ENCODE measurements at places on chromosomes 7 and 10.

DNA sequence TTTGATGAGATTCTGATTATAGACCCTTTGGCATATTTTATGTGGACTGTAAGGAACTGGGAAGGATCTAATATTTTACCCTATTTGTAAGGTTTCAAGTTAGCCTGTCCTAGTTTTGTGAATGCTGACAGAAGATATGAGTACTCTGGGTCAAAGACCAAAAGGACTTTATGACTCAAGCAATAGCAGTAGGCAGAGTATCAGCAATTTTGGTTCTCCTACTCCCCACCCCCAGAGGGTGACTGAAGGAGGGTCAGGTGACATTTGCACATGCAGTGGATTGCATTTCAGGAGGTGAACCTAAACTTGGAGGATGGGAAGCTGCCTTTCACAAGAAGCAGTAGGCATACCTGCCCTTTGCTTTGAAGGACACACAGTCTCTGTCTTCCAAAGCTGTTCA, 84.0 kb upstream of the KLF6 start:
- no peak for DNase-seq

DNA sequence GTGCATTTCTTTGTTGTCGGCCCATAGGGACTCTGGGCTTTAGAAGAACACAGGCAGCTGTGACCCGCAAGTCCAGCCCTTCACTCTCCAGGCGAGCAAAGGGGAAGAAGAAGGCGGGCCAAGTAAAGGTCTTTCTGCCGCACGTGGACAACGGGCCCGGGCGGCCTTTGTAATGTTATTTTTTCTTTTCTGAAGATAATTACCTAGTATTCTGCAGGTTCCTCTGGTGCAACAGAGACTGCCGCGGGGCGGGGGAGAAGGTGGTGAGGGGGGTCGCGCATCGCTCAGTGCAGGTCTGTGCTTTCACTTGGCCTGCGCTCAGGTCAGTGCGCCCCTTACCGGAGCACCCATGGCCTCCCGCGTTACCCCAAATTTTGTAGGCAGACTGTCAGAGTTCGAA, 7.1 kb upstream of the TBX20 start:
- no peak for DNase-seq

DNA sequence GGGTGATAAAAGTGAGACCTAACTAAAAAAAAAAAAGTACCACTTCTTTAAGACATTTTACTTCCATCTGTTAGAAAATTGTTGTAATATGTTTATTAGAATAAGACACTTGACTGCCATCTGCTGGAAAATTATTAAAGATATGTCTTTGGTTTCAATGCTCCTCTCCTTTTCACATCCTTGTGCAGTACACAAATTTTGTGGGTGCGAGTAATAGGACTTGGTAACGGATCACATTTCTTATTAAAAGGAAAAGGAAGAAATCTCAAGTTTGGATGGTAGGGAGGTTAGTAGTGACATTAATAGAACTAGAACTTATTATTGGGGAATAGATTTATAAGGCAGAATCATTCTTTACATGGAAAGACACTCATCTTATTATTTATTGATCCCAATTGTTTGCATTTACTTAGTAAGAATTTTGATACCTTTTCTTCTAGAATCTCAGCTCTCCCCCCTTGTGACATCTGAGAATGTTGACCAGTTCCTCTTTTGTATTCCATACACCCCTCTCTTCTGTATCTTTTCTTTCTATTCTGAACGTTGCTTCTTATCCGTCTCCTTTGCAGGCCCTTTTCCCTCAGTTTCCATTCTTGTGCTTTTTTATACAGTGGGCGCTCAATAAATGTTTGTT, 43.0 kb upstream of the RPA3 start:
- DNase-seq, result peak; percentile 38

DNA sequence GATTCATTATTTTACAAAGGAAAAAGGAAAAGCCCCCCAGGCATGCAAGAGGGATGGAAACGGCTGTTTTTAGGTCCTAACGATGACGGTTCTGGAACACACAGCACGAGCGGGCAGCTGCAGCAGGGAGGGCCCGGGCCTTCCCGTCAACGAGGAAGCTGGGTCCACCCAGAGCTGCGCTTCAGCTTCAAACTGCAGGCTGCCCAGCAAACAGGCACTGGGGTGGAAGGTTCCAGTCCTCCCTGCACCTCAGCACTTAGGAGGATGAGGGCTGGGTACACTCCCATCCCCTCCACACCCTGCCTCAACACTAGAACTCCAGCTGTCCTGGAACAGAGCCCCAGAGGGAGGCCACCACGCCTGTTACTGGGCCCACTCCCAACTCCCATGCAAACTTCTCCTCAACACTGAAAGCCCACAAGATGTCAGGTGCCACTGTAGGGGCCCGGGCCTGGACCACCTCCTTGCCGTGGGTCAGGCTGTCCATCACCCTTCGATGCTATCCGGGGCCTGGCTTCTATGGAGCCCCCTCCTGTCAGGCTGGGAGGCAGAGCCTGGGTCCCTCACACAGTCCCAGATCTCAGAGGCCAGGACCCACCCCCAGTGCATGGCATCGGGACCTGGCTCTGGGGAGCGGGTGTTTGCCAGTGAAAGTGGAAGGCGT, 33.0 kb downstream of the PAPOLB start:
- no peak for DNase-seq

DNA sequence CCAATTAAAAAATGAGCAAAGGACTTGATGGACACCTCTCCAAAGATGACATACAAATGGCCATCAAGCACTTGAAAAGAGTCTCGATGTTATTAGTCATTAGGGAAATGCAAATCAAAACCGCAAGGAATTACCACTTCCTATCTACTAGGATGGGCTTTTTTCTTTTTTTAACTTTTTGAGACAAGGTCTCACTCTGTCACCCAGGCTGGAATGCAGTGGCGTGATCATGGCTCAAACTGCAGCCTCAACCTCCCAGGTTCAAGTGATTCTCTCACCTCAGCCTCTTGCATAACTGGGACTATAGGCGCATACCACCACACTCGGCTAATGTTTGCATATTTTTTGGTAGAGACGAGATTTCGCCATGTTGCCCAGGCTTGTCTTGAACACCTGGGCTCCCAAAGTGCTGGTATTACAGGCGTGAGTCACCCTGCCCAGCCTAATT, 13.6 kb downstream of the NKX1-2 start:
- no peak for DNase-seq

DNA sequence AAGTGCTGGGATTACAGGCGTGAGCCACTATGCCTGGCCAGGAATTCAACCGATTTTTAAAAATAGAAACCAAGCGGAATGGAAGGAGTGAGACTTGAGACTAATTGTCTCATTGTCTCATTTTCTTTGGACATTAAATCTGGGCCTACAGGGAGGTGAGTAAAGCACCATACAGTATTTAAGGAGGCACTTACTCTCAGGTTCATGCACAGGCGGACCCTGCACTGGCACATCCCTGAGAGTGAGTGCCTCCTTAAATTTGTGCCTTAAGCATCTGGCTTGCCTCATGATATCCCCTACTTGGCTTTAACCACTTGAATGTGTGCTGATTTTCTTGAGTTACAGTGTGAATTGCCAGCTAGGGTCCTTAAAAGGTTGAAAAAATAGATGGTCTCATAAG, 10.6 kb downstream of the UBE3C start:
- no peak for DNase-seq
